ENCODE measurements at places on chromosomes 1 and 21.

DNA sequence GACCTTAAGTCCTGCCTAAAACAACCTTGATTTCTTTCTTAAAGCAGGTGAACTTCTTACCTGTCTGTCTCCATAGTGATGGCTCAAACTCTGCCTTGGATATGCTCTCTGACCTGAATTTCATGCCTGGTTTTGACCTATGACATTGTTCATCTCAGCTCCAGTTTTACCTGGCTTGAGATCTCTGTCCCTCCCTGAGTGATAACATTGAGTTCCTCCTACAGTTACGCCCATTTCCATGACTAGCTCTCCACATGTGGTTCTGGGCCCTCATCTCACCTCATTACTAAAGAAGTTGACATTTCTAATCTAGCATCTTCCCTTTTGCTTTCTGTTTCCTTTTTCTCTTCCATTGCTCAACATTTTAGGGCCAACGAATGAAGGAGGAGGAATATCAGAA is 233.1 kb downstream of the HHIPL2 start:
- no peak for DNase-seq

DNA sequence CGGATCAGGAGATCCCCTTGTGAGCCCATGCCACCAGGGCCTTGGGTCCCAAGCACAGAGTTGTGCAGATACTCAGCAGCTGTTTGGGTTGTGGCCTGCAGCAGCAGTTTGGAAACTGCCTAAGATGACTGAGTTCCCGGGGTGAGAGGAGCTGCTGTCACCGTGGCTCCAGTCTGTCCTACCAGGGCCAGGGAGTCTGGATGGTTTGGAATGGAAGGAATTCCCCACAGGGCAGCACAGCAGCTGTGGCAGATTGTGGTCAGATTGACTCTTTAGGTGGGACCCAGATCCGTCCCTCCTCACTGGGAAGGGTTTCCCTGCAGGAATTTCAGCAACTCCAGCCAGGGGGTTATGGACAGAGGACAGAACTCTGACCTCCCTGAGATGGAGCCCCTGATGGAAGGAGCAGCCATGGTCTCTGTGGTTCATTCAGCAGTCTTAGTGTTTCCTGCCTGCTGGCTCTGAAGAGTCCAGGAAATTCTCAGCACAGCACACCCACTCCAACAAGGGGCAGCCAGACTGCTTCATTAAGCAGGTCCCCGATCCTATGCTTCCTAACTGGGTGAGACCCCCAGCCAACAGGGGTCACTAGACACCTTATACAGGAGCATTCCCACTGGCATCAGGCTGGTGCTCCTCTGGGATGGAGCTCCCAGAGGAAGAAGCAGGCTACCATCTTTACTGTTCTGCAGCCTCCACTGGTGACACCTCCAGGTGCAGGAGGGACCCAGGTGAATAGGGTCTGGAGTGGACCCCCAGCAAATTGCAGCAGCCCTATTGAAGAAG is 51.5 kb upstream of the TNFSF4 start:
- DNase-seq = no peak

- DNase-seq = no peak
Observed at GRCh38 chr21:37195059-37195458, 72.1 kb downstream of the VPS26C start.

- no peak for DNase-seq
Observed at GRCh38 chr1:203320591-203321272, 15.4 kb downstream of the BTG2 start.

DNA sequence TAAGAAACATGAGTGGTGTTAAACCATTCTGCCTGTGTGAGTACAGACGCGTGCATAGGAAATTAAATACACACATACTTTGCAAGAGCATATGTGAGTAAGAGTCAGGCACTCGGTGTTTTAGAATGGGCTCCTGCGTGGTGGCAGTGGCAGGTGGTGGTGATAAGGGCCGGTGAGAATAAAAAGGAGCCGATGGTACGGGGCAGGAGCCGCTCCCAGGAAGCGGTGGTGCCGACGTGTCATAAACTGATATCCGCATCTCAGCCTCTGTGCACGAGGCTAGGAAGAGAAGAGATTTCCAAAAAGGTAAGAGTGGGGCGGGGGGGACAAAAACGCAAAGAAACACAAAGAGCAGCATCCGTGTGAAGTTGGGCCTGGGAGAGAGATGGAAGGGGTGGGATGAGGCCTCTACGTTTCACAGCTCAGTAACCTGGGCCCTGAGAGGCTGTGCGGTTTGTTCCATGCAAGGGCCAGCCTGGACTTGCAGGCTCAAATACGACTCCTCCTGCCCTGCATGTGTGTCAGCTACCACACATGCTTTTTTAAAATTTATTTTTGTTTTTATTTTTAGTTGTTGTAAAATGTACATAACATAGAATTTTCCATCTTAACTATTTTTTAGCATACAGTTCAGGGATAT is 127.7 kb upstream of the COL6A1 start:
- DNase-seq = no peak

GRCh38 chr1:157388057-157388456 is 164.3 kb downstream of the FCRL5 start:
- DNase-seq = no peak

DNA sequence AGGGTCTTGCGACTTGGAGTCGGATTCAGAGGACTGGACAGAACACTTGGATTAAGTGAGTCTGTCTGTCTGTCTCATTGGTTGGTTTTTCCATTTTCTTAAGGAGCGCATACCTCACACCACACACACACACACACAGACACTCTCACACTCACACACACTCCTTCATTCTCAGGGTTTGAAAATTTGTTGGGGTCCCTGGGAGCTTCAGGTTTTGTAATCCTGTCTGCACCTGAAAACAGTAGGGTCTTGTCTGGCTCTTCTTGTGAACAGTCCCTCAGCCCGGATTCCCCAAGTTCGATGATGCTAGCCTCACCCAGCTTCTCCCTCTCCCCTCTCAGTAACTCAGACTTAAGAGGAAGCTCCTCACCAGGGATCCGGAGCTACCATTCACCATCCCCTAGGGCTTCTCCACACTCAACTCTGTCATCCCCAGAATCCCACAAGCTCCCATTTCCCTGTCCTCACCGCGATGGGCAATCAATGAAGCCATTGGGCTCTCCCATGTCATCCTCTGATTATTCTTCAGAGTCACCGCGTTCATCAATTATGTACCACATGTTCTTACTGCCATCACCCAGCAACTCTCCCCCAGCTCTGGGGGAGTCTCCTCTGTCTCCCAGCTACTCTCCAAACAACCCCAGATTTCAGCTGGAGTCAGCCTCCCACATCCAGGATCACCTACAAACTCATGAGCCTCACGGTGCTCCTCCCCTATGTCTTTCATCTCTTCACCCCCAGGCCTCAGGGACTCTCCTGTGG is 1530.9 kb upstream of the TPTE start:
- no peak for DNase-seq

DNA sequence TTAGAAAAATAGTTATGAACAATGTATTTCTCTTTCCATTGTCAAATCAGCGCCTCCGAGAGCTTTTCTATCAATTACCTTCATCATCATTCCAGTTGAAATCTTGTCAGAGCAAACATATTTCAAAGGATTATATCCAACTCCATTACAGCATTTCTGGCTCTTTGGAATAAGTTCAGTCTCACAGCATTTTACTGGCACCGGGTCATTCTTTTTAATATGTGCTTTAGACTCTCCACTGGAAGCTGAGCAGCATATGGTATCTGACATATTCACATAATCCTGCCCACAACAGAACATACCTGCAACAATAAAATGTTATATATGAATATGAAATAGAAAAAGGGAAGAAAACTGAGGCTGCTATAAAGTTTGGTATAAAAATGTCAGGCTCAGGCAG is 222.9 kb downstream of the KCTD3 start:
- no peak for DNase-seq

GRCh38 chr21:38972078-38972477 is 166.3 kb downstream of the ETS2 start:
- DNase-seq = no peak

Data from globus pallidus (tissue), 1 donor.